AG09309 (cell line): ENCODE measurements at places on chromosomes 13 and 19.

GRCh38 chr13:113562844-113563243 is 21.7 kb upstream of the TFDP1 start:
- no peak for DNase-seq

DNA sequence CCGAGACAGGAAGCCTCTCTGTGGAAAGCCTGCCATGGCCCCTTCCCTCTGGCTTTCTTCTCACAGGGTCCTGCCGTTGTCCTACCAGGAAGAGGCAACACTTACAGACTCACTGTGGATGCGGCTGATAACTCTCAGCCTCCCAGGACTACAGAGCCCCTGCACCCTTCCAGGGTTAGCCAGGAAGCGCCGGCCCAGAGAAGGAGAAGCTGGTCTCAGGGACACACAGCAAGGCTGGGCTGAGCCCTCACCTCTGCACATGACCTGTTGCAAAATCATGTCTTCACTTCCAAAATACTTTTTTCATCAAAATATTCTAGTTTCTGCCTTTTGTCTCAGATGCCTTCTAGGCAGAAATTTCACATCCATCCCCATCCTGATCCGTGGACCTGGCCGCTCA is 1.9 kb downstream of the CEACAM20 start:
- no peak for DNase-seq

- DNase-seq = no peak
Measured at GRCh38 chr19:14840206-14840605, 5.2 kb upstream of the OR7A5 start.

DNA sequence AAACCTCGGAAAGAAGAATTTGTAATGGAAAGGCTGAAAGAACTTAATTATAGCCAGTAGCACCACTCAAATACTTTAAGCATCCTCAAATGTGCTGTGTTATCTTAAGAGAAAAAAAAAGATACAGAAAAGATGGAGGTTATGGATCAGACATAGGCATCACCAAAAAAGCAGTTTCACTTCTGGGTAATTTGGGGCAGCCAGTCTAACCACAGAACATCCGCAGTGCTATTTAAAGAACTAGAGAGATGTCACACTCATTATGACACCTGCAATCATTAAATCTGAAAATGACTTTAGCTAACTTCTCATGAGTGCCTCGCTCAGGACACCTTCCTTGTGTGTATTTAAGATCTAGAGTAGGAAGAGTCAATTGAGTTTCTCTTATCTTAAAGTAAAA is 211.8 kb downstream of the RBM26 start:
- DNase-seq = no peak

- no peak for DNase-seq
Measured at GRCh38 chr13:84211048-84211447, 328.8 kb upstream of the SLITRK1 start.

DNA sequence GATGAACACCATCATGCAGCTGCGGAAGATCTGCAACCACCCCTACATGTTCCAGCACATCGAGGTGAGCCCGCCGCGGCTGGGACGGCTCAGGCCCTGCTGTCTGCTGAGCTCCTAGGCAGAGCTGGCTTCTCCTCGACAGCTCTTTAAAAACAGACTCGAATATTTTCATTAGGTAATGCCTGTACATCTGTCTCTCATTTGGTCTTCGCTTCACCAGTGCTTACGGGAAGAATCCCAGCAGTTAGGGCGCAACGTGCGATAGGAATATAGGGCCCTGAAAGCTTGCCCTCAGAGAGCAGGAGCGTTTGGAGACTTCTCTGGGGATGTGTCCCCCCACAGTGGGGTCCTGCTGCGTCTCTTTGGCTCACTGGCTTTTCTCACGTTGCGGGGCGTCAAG is 63.8 kb upstream of the LDLR start:
- no peak for DNase-seq

GRCh38 chr13:75813323-75813722 is 177.2 kb downstream of the LMO7 start:
- no peak for DNase-seq

DNA sequence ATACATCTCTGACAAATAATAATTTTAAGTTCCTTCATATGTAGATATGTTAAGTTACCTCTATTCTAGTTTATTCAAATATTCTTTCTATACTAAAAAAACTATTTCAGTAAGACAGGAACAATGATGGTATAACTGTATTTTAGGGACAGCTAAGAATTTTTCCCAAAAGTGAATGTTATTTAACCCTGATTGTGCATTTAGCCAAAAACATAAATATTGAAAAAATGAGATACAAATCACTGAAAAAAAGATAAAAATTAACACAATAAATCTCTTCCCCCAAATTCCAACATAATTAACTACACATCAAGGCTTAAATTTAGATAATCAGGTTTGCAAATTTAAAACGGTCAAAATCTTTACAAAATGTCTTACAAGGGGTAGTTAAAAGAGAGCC is 58.1 kb downstream of the KCNRG start:
- DNase-seq = no peak

GRCh38 chr13:108527844-108528243 is 101.6 kb upstream of the MYO16 start:
- DNase-seq = no peak

GRCh38 chr19:46181388-46181779 is 33.3 kb downstream of the IGFL2 start:
- no peak for DNase-seq
